ENCODE measurements at places on chromosomes 3 and 15.

DNA sequence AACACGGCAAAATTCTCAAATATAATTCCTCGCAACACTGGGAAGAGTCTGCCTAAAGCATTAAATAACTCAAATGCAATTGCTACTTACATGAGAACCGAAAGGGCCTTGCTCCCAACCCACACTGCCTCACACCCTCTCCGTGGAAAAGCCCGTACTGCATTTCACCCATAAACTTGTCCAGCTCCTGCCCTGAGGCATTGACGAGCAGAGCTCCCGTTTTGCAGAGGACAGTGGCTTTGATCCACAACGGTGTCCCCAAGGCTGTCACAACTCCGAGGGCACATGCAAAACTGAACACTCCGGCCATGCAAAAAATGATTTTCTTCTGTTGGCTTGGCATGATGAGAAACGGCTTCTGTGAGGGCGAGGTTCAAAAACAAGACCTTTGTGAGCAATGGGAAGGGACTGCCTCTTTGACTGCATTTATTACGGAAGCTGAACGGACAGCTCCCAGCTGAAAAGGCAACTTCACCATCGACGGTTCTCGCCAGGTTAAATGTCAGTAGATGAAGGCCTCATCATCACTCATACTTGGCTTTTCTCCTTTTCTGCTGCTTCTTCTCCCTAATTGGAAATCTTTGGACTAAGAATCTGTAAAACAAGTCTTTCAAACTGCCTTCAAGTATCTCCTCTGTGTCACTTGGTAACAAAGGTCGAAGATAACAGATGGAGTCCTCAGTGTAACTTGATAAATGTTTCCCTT is at the start of gene CLRN1:
Gene CLRN1 (minus strand): TSS at position 362 of the 706 bp plus-strand sequence. CDS start 19 bp downstream, at position 343.
- no peak for DNase-seq

DNA sequence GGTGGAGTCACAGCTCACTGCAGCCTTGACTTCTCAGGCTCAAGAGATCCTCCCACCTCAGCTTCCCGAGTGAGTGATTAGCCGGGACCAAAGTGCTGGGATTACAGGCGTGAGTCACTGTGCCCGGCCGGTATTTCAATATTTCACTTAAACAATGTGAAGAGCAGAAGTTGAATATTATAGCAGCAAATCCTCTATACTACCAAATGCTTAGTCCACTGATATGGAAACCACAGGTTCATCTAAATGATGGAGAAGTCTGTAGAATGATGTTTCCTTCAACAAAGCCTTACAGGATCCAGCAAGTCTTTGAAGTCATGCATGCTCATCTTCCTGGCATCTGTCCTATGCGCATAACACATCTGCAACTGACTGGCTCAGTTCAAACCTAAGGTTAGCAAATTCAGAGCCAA is 20.3 kb upstream of the UACA start:
- no peak for DNase-seq

GRCh38 chr15:71634820-71635560 is 175.4 kb upstream of the NR2E3 start:
- DNase-seq: peak; percentile 93

GRCh38 chr3:124562769-124563168 is 167.5 kb upstream of the UMPS start:
- no peak for DNase-seq

GRCh38 chr3:96017556-96017955 is 796.8 kb upstream of the EPHA6 start:
- no peak for DNase-seq

- no peak for DNase-seq
Measured at GRCh38 chr3:70742081-70742480, 429.6 kb upstream of the MDFIC2 start.

GRCh38 chr15:70086636-70087035 is 11.1 kb downstream of the TLE3 start:
- no peak for DNase-seq

GRCh38 chr3:72665701-72666446 is 182.4 kb downstream of the SHQ1 start:
- DNase-seq: peak; percentile 76

GRCh38 chr3:98328933-98329332 is 24.7 kb upstream of the OR5K4 start:
- DNase-seq: no peak

GRCh38 chr15:31085359-31085758 is 16.2 kb downstream of the TRPM1 start:
- DNase-seq: no peak

DNA sequence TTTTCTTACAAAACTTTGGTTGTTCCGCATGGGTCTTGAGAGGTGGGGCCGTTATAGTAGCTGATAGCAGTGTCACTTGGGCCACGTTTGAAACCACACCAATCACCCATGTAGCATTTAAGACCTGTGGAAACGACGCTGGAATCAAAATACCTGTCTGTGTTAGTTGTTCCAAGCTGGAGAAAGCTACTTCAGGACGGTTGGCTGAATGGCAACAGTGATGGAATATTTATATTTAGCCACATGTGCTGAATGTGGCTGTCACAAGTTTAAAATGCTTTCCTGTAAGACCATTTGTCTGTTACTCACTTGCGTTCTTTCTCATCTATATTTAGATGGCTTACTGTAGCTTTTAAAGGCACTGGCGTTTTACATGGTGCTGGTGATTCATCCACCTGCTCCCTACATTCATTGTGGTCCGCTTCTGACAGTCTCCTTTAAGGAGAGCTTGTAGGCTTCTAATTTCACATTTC is 1.4 kb downstream of the DNAJA4 start:
- no peak for DNase-seq

DNA sequence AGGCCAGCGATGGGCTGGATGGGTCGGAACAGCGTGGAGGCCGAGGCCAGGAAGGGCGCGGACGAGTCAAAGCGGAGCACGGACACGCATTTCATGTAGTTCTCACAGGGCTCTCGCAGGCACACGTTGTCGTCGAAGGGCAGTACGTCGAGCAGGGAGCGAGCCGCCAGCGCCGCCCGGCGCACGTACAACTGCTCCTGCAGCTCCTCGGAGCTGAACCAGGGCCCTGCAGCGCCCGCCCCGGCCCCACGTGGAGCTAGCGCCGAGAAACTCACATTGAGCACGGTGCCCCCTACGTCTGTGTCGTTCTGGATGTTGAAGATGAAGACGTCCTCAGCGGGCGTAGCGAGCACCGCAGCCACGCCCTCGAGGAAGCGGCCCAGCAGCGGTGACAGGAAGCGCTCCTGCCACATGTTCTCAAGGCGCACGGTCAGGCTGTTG is 5.8 kb downstream of the CELSR3 start:
- no peak for DNase-seq

- no peak for DNase-seq
Measured at GRCh38 chr3:76372497-76372896, 587.1 kb upstream of the ZNF717 start.

GRCh38 chr15:73190189-73190601 is 137.9 kb downstream of the NEO1 start:
- DNase-seq: no peak

DNA sequence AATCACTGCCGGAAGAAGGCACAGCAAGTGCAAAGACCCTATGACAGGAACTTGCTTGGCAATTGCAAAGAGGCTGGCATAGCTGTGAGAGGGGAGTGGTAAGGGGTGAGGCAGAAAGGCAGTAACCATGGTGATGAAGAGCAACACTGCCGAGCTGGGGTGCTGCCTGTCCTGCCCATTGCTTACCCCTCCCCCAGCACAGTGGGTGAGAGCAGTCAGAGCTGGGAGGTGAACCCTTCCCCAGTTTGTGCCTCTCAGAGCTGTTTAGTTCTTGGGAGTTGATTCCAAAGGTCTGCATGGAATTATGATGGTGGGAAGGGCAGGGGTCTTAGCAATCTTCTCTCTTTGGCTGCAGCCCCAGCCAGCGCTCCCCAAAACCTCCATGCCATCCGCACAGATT is 8.8 kb downstream of the TYRO3 start:
- no peak for DNase-seq
